ENCODE measurements at places on chromosomes 4 and X.

DNA sequence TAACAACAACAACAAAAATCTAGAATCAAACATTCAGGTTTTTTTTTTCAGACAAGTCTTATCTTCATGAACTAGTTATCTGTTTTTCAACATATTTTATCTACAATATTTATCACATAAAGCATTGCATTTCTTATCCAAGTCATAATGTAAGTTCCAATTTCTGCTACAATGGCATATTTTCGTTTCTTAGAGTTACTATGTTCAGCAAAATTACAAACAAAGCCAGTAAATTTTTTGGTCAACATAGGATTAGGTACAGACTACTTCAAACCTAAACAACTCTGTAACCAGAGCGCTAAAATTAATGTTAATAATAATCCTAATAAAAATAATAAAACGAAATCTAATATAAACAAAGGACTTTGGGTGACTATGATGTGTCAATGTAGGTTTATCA lies 165.4 kb upstream of the TACR3 start:
- DNase-seq, result no peak

DNA sequence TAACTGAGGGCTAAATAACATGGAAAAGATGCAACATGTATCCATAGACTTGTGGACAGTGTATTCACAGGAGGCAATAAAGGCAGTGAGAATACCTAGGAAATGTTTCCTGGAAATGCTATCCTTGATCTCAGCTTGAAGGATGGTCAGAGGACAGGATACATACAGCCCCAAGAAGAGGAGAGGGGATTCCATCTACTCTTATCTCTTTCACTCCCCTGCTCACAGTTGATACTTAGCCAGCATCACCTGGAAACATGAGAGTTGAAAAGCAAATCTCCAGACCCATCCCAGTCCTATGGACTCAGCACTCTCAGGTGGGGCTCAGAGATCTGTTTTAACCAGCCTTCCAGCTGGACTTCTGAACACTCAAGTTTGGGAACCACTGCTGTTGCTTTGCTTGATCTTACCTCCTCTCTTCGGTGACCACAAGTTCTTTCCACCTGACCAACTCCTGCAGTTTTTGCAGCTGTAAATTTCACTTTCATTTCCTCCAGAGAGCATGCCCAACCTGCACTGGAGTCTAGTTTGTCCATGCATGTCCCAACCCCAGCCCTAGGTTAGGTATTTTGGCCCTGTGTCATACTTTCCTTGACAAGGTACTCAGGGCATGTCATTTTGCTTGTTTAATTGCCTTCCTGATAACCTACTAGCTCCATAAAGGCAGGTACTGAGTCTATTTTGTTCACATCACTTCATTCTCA lies 10.4 kb downstream of the RELL1 start:
- no peak for DNase-seq

GRCh38 chr4:62670514-62670913 lies 1470.4 kb downstream of the ADGRL3 start:
- no peak for DNase-seq

DNA sequence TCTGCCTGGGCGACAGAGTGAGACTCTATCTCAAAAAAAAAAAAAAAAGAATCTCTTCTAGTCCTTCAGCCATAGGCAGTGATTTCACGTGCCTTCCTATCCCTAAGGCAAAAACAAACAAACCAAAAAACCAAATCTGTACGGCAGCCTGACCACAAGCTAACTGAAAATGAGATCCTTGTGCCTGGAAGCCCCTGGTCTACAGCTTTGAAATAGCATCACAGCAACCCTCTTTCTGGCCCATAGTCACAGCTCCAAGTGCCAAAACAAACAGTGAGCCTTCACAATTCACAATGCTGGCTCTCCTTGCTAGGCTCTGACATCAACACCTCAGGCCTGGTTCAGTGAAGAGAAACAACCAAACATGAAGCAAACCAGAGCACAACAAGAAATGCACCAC lies 46.1 kb downstream of the TMEM150C start:
- DNase-seq, result no peak

DNA sequence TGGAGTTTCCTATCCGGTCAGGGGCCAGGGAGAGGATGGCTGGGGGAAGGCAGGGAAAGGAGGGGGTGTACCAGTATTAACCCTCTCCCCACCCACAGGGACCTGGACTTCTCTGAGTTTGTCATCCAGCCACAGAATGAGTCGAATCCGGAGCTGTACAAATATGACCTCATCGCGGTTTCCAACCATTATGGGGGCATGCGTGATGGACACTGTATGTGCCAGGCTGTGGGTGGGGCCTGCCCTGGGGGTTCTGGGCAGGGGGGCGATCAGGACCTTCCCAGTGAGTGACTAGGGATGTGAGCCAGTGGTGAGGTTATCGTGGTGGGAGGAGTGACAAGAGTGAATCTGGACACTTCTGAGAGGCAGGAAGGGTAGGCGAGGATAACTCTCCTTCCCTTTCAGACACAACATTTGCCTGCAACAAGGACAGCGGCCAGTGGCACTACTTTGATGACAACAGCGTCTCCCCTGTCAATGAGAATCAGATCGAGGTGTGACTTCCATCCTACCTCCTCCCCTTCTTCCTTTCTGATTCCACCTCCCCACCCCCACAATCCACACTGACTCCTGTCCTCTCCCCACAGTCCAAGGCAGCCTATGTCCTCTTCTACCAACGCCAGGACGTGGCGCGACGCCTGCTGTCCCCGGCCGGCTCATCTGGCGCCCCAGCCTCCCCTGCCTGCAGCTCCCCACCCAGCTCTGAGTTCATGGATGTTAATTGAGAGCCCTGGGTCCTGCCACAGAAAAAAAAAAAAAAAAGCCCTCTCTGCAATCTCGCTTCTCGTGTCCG lies 14.6 kb downstream of the USP11 start:
- DNase-seq, result no peak

DNA sequence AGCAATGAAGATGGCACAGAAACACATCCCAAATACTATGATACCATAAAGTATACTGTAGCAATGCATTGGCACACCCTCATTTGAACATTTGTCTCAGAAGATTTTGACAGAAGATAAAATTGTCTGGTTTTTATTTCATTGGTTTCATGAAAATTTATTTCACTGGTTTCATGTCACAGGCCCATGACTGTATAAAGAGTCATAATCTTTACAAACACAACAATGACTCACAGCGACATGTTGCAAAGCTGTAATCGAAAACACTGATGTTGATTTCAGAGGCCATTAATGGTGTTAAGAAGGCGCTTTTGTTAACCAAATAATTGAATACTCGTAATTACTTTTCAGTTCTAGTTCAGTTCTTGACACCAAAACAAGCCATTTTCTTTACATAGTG lies 8.1 kb upstream of the DTHD1 start:
- no peak for DNase-seq

- no peak for DNase-seq
These were observed 111.2 kb upstream of the GRXCR1 start for GRCh38 chr4:42781315-42781714.

GRCh38 chrX:12327836-12328235 lies 189.6 kb downstream of the FRMPD4 start:
- DNase-seq, result no peak

DNA sequence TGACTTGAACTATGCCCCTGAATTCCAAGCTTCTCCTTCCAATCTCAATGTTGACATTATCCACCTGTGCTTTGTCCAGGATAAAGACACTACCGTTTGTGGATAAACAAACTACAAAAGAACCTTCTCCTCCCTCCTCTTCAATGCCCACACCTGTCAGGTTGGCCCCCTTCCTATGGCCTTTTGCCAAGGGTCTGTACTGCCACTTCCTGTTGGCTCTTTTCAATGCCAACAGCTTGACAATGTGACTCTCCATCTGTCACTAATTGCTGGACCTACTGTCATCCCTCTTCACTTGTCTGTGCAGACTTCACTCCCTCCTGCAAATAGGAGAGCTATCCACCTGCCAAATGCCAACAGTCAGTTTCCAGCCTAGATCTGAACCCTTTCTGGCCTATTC lies 35.8 kb upstream of the MID1 start:
- no peak for DNase-seq

GRCh38 chrX:130051176-130051845 lies 59.0 kb downstream of the ELF4 start:
- no peak for DNase-seq

DNA sequence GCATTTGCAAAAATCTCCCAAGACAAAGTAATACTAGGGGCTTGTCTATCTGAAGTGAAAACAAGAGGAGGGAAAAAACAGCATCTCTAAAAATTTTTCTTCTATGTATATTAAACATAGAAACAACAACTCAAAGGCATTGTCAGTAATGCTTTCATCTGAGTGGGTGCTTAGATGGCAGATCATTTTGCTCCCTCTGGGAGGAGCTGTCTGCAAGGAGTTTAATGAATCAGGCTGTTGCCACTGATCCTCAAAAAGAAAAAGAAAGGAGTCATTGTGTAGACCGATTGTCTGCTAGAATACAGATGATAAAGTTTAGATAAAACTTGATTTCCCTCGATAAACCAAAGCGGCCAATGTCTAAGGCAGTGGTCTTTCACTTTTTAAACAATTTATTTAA lies 49.7 kb upstream of the KLHL8 start:
- DNase-seq, result no peak

DNA sequence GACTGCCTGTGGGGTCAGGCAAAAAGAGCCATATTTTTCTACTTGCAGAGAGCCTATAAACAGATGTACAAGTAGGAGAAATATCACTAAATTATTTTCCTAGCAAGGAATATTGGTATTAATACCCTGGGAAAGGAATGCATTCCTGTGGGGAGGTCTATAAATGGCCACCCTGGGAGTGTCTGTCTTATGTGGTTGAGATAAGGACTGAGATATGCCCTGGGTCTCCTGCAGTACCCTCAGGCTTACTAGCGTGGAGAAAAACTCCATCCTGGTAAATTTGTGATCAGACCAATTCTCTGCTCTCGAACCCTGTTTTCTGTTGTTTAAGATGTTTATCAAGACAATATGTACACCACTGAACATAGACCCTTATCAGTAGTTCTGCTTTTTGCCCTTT lies 35.4 kb downstream of the C4orf33 start:
- DNase-seq, result no peak

- no peak for DNase-seq
These were observed 98.6 kb downstream of the RBM47 start for GRCh38 chr4:40530961-40531635.

DNA sequence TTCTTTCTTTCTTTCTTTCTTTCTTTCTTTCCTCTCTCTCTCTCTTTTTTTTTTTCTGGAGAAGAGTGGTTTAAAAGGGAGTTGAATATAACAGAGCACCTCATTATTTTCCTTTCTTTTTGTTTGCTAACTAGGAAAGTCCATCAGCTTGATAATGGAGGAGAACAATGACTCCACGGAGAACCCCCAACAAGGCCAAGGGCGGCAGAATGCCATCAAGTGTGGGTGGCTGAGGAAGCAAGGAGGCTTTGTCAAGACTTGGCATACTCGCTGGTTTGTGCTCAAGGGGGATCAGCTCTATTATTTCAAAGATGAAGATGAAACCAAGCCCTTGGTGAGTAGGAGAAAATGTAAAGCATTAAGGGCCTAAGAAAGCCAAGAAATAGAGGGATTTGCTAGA lies 95.4 kb downstream of the ARHGAP24 start:
- no peak for DNase-seq

- no peak for DNase-seq
These were observed 56.1 kb downstream of the PLS3 start for GRCh38 chrX:115616943-115617563.

DNA sequence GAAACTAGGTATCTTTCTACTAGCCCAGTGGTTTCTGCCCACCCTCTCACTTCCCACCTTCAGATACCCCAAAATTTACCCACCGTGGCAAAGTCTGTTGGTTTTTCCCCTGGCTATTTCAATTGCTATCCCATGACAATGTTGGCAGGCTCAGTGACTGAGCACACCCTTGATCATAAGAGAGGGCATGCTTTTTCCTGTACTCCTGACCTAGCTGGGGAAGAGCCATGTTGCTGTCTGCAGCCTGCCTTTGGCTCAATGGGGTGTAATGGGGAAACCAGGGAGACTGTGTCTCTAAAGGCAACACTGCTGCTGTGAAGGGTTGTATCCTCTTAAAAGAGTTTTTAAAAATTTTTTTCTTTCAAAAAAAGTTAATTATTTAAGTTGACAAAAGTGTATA lies 90.4 kb upstream of the CITED1 start:
- DNase-seq, result no peak

GRCh38 chrX:24229976-24230375 lies 80.4 kb downstream of the ZFX start:
- no peak for DNase-seq

DNA sequence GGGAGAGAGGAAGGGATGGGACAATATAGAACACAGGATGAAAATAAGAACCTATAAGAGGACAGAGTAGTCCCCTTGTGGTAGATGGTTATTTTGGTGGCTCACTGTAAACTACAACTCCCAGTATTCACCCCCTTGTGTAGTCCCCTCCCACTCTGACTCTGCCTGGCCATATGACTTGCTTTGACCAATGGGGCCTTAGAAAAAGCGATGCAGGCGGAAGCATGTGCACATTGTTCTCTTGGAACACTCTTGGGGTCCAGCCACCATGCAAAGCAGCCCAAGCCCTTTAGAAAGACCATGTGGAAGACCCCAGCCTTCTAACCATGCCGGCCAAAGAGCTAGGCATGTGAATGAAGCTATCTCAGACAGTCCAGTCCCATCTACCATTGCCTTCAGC lies 415.0 kb downstream of the BCOR start:
- DNase-seq, result no peak

GRCh38 chr4:108821351-108821930 lies 58.6 kb upstream of the ETNPPL start:
- no peak for DNase-seq
